ENCODE measurements at places on chromosomes 7 and 10. TPM values are rescaled to one million over a fixed set of nuclear protein-coding genes. Genes with fewer than 3 reads are reported as not detected.

The TFPI2 gene
- 998 TPM for total RNA-seq

The CRYGN gene
- 0.07 TPM for total RNA-seq

The MAT1A gene
- 0.61 TPM for total RNA-seq

The SLC37A3 gene
- total RNA-seq, result 34.4 TPM

The NME8 gene
- total RNA-seq, result not detected

The MBL2 gene
- not detected for total RNA-seq

The INSIG1 gene
- total RNA-seq, result 19.0 TPM

The UPK3BL1 gene
- total RNA-seq, result 31.2 TPM

The LIPJ gene
- total RNA-seq, result not detected

The HOXA6 gene
- 8.3 TPM for total RNA-seq

The GNAT3 gene
- not detected for total RNA-seq

The TMEM213 gene
- not detected for total RNA-seq

The ATP6V0E2 gene
- total RNA-seq, result 28.4 TPM

The KEL gene
- 0.59 TPM for total RNA-seq

The ITPRID1 gene
- not detected for total RNA-seq

Data from NCI-H460 (cell line).